ENCODE measurements at places on chromosomes 11 and 22.
A peak's percentile ranks its signal among the peaks of the same experiment; 100 is the strongest.

- no peak for DNase-seq
Observed at GRCh38 chr11:5229796-5230195, 2.9 kb upstream of the HBB start.

DNA sequence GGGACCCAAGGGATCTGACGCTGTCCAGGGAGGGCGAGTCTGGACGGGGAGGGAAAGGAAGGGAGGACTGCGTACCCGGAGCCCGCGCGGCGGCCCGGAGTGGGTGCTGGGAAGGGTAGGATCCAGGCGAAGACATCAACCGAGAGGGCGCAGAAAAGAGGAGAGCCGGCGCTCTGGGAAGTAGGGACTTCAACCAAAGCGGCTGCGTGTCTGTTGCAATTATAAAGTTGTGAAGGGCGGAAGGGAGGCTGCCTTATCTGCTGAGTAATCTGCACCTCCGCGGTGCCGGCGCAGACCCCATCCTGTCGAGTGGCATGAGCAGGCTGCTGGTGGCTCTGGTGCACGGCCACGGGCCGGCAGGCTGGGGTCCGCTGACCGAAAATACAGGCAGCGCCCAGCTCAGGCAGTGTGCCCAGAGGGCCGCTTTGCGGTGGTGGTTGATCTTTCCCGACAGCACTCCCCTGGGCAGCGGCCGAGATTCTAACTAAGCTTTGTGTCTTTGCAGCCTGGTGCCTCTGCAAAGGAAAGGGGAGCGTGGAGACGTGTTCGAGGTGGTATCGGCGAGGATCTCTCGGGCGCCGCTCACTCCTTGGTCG is 978 bp downstream of the C11orf87 start:
- DNase-seq: peak; percentile 48

DNA sequence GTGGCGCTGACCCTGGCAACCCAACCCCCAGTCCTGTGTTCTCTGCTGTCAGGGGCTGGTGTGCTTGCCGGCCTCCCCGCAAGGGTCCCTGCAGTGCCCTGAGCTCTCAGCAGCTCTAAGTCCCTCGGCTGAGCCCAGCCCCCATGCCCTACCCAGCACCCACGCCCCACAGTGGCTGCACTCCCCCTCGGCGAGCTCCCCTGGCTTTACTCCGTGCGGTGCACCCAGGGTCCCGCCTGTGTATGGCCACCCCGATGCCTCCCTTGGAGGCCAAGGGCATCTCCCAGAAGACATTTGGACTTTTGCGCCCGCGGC is 72.5 kb upstream of the SHISAL1 start:
- DNase-seq: peak; percentile 8

DNA sequence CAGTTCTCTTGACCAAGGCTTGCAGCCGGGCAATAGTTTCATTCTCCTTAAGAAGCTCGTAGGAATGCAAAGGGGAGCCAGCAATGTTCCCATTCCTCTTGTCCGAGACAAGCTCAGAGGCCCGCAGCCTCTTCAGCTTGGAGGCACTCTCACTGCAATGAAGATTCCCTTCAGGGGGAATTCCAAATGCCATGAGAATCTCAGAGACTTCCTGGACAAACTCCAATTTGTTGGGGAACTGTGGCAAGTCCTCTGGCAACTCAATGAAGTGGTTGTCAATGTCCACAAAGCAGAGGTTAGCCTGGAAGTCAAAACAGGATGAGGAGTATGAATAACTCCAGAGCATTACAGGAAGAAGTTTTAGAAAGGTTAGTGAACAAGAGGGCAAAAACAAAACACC is 84.4 kb downstream of the DENND5A start:
- DNase-seq: no peak

GRCh38 chr11:4184163-4184916 is 89.7 kb downstream of the RRM1 start:
- DNase-seq: no peak

DNA sequence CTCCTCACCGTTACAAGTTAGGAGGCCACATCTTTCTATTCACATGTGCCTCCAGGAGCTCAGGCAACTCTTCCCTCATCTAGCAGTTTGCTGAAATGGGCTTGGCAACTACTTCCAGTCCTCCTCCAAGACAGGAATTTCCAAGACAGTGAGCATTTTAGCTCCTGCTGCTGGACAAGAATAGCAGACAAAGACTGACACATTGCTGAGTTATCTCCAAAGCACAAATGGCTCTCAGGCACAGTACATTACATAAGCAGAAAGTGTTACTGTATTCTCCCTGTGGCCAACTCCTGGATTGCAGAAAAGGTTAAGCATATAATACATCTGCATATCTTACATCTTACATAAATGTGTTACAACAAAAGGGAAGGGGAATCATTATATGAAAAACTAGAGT is 83.2 kb upstream of the POU2AF2 start:
- DNase-seq: no peak

DNA sequence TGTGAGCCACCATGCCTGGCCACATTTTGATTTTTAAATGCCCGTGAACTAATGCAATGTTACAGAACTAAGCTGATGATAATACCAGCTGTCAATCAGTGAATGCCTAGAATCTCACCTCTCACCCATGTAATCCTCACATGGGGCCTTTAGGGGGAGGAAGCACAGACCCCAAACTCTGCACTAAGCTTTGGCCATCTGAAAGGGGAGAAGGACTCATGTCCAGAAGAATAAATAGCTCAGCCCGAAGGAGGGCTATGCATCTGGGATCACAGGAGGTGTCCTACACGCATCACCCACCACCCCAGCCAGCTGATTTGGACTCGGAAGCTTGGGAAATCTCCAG is 36.0 kb upstream of the YPEL1 start:
- no peak for DNase-seq

DNA sequence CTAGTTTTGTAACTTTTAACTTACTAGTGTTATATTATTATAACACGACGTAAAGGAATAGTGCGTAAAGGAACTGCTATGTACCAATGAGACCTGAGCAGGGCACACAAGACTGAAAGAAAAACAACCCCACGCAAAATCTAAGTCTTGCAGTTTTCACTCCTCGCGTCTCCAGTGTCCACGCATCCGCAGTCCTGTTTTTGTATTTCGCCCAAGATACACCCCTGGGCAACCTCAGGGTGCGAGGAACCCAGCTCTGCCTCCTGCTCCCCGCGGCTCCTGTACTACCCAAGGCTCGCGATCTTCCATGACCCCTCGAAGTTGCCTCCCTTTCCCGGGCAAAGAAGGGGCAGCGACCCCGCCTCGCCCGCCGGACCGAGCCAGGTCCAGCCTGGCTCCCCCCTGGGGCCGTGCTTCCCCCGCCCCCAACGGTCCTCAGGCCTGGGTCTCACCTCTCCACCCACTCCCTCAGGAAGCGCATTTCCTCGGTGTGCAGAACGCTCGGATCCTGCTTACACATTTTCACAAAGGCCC is 393 bp downstream of the ST13 start:
- peak; percentile 61 for DNase-seq

- no peak for DNase-seq
Observed at GRCh38 chr11:127733552-127733951, 733.0 kb upstream of the KIRREL3 start.

- no peak for DNase-seq
Observed at GRCh38 chr22:43488031-43488866, 76.4 kb downstream of the MPPED1 start.

GRCh38 chr11:12901272-12901671 is 107.8 kb upstream of the RASSF10 start:
- DNase-seq: no peak

DNA sequence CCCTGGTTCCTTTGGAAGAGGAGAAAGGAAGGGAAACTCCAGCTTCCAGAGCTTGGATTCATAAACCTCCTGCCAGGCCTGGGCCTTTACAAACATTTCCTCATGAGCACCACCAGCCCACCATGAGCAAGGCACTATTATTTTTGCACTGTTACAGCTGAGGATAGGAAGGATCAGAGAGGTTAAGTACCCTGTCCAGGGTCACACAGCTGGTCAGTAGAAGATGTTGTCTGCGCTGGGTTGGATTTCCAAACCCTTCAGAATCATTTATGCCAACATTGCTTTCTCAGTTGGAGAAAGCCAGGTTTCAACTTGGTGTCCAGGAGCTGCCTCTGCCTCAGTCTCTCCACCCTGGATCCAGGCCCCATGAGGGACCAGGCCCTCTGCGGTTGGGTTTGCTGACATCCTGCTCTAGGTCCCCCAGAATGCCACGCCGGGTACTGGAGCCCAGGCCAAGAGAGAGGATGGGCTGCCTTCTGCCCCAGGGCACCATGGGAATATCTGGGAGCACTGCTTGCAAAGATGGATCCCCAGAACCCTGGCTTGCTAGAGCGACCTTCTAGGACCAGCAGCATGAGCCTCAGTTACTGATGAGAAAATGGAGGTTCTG is 29.7 kb upstream of the SHISAL1 start:
- no peak for DNase-seq

DNA sequence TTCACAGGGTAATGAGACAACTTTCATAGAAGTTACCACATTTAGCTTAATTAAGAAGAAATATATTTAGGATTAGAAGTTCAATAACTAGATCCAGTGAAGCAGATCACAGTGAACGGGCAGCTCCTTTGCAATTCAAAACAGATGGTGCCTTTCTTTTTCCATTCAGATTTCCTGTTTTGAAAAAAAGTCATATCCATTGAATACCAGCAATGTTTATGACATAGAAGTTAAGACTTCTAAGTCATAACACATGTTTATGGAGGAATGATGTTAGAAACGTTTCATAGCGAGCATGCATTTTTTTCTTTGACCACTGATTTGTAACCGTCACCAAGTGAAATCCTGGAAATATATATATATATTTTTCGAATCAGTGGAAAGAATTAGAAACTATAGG is 24.7 kb downstream of the LUZP2 start:
- DNase-seq: no peak

GRCh38 chr11:33262011-33262645 is 4.9 kb downstream of the HIPK3 start:
- DNase-seq: no peak

GRCh38 chr11:111707039-111707690 is 59.0 kb downstream of the PPP2R1B start:
- DNase-seq: no peak

DNA sequence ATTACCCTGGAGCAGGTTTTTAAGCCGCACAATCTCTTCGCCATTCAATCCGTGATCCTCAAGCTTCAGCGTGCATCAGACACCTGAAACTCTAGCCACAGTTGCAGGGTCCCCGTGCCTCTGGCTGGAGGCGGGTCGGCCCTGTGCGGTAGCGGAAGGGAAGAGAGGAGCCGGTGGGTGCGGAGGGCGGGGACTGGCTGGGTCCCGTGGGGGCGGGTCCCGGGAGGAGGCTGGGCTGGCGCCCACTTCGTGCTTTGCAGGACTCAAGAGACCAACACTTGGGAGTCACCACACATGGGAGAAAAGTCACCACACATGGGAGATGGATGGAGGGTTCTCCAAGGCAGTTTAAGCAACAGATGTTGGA is 772 bp downstream of the C22orf15 start:
- DNase-seq: no peak

DNA sequence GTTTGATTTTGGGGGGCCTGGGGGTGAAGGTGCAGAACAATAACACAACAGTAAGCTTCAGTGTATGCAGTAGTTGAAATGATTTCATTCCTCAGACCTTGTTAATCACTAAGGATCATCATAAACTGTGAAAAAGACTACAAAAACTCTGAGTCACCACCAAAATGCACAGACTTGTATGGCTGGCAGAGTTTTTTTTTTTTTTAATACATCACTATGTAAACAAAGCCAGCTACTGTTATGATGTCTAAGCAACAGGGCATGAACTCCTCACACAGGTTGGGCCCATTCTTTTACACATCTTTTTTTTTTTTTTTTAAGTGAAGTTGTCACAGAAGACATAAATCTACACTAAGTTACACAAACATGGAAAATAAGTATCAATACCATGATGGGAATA is 311.9 kb downstream of the GUCY1A2 start:
- no peak for DNase-seq

- no peak for DNase-seq
Observed at GRCh38 chr11:7154881-7155361, 66.1 kb downstream of the RBMXL2 start.

GRCh38 chr11:40241524-40242051 is 1217.9 kb downstream of the LRRC4C start:
- no peak for DNase-seq

GRCh38 chr22:46589871-46590271 is 30.3 kb upstream of the GRAMD4 start:
- DNase-seq: no peak

GRCh38 chr11:20194470-20194869 is 34.2 kb upstream of the DBX1 start:
- DNase-seq: no peak

GRCh38 chr22:49545606-49546005 is 282.1 kb downstream of the BRD1 start:
- no peak for DNase-seq

DNA sequence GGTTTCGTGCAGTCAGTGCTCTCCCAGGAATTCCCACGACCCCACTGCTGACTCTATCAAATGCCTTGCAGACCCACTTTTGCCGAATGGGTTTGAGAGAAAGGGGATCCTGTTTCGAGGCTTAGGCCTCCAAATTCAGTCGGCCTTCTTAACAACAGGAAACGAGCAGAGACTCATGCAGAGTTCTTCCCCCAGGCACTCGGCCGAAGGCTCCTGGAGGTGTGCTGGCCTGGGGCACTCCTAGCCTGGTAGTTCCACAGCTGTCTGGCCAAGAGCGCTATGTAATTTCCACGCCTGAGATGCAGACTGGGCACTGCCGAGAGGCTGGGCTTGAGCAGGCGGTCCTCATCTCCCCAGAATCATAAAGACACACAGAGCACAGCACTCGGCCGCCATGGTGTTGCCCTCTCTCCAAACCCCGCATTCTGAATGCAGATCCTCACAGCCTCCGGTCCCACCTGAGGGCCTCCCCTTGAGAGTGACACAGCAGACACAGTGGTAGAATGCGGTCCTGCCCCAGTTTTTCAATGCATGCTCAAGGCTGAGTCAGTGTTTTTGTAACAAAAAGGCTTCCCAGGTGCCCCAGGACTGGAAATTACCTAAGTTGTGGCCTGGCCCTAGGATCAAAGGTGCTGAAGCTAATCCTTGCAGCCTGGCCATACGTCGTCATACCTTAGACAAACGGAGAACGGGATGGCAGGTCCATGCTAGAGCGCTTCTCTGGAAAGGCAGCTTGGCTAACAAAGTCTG is 30.2 kb upstream of the BID start:
- DNase-seq: no peak

All from glutamatergic neuron (in vitro differentiated cells).